Brain microvascular endothelial cell (primary cell): ENCODE measurements at places on chromosomes 5 and 9.

DNA sequence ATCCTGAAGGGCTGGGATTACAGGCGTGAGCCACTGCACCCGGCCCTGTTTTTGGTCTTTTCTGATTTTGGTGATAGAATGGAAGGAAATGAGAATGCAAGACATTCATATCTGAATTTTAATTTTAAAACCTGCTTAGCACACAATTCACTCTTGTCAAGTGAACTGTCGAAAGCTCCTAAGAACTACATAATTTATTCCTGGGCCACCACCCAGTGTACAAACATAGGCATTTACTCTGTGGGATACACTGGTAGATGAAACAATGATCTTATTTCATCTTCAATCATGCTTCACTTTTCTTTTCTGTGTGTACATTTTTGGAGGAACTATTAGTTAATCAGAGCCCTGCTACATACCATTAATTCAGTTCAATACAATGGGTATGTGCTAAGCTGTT lies 227.3 kb downstream of the EBF1 start:
- DNase-seq, result no peak

DNA sequence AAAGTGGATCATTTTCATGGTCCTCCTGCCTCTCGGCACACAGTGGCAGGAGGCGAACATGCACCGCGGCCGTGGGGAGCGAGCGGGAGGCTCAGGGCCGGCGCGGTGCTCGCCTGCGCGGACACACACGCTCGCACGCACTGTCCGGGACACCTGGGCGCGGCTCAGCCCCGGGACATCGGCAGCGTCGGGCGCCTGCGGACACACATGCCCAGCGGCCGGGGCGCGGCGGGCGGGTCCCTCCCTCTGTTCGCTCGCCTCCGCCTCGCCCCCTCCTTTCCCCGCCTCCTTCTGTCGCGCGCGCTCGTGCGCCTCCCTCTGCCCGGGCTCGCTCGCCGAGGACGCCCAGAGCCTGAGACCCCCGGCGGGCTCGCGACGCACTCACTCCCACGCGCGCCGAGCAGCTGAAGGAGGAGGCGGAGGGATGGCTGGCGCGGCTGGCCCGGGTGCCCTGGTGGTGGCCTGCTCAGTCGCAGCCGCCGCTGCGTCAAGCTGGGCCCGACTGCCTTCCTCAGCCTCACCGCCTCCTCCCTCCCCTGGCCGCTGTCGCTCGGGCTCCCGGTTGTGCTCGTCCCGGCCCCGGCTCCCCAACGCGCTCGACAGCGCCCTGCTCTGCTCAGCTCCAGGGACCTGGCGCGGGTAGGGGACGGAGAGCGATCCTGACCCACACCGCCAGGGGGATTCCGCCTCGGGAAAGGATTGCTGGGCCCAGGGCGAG lies at the start of gene FRMD3:
Gene FRMD3, minus strand, starts transcription at position 230 of the 718 bp plus-strand sequence. Its CDS starts 170 bp downstream, at position 60.
- peak; percentile 38 for DNase-seq

DNA sequence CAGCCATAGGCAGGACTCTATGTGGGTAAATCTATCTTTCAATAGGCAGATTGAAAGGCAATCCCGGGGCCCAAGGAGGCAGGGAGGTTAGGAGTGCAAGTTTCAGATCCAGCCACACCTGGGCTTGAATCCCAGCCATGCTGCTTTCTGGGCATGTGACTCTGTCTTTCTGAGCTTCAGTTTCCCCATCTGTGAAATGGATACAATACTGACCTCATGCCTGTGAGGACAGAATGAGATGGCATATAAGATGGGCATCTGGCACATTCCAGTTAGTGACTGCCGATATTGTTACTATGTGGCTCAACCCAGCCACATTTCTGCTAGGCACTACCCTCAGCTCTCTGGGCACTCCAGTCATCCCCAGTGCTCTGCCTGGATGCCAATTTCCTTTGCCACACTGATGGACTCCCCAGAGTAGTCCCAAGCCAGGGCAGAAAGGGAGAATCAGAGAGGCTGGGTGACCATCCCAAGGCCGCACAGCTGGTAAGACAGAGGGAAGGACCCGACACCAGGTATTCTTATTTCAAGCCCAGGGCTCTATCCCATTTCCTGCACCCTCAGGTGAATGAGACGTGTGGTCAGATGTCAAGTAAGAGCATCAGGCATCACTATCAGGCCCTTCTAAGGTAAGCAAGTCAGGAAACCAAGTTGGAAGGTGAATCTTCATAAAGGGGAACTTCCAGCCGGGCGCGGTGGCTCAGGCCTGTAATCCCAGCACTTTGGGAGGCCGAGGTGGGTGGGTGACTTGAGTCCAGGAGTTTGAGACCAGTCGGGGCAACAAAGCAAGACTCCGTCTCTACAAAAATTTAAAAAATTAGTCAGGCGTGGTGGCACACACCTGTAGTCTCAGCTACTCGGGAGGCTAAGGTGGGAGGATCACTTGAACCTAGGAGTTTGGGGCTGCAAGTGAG lies 38.7 kb downstream of the SH3PXD2B start:
- DNase-seq, result no peak

- no peak for DNase-seq
Observed at GRCh38 chr5:159640446-159640845, 275.8 kb upstream of the ADRA1B start.

GRCh38 chr5:95066048-95066447 lies 218.8 kb downstream of the MCTP1 start:
- DNase-seq, result no peak

GRCh38 chr5:6434731-6435130 lies 13.9 kb upstream of the UBE2QL1 start:
- DNase-seq, result no peak

DNA sequence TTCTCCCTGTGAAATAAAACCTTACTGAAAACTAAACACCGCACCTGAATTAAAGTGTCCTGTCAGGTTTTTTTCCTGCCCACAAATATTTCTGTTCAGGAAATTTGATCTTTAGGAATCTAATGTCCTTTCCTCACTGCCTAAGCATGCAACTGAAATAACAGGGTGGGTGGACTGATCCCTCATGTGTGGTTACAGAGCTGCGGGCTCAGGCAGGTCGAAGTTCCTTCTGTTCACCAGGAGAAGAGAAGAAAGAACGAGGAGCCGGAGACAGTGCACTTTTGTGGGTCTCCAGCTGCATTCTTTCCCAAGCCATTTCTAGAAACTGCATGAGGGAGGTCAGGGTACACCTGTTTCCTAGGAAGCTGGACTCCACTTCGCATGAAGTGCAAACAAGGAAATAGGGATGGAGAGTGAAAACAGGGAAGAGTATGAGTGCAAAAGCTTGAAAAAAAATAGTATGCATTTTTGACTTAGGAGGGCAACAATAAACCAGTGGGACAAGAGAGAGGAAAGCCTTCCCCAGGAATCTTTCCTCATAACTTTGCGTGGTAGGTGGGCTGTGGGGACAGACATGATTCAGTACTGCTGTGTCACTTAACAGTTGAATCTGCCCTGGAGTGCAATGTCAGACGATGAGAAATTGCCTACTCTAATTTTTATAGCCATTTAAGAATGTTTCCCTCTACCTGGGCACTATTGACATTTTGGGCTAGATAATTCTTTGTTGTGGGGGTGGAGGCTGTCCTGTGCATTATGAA lies 60.3 kb downstream of the GCNT1 start:
- peak; percentile 30 for DNase-seq

- peak; percentile 6 for DNase-seq
Observed at GRCh38 chr5:162209005-162209605, 141.5 kb downstream of the GABRG2 start.

- peak; percentile 84 for DNase-seq
Observed at GRCh38 chr5:59813761-59814536, 79.6 kb downstream of the PDE4D start.

DNA sequence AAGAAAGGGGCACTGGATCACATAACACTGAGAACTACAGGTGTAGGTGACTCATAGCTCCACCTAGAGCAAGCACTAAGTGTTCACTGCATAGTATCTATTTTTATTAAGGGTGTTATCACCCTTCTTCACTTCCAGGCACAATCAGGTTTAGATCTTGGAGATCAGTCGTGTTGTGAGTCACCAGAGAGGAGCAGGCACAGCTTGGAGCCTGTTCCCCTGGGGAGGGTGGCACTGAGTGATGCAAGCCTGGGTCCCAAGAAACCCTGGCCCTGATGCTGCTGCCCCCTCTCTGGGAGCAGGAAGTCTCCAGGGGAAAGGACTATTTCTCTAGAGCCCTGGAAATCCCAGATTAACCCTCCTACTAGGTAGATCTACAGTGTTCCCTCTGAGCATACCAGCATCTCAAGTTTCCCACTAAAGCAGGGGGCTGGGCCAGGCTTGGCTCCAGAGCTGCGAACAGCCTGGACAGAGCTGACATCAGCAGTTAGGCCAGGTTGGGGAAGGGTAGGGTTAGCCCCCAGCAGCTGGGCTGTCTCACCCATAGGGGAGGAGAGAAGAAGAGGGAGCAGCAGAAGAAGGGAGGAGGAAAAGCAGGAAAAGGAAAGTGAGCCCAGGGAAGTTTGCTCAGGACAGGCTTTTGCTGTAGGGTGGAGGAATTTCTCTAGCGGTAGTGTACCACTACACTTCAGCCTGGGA lies 28.1 kb upstream of the SPINK4 start:
- peak; percentile 18 for DNase-seq

GRCh38 chr9:26520141-26520540 lies 372.5 kb downstream of the CAAP1 start:
- DNase-seq, result no peak

DNA sequence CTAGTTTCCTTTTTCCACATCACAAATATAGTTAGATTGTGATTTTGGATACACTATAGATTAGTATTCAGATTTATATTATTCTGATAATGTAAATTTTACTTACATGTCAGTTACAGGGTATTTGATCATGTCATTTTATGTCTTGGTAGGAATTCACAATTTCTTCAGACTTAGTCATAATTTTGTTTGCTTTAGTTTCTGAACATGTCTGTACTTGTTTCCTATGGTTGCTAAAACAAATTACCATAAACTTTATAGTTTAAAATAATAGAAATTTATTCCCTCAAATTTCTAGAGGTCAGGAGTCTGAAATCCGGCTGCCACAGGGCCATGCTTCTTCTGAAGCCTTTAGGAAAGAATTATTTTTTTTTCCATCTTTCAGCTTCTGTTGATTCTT lies 1817.2 kb upstream of the CDH9 start:
- no peak for DNase-seq

- DNase-seq, result peak; percentile 18
Observed at GRCh38 chr9:131709771-131710431, 30.0 kb downstream of the RAPGEF1 start.

DNA sequence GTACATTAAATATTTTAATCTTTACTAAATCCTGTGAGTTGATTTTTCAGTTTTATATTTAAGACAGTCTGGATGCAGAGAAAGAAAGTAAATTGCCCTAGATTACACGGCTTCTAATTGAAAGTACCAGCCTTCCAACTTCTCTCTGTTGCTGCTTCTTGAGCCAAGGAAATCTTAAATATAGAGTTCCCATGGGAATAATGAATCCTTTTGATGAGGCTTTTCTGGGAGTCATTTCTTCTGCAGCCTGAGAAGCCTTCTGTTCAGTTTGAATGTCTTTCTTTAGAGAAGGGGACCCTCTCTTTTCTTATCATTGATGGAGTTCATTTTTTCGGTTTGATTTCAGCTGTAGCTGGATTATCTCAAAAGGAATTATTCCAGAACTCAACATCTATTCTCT lies 317.3 kb upstream of the PTPRD start:
- no peak for DNase-seq

DNA sequence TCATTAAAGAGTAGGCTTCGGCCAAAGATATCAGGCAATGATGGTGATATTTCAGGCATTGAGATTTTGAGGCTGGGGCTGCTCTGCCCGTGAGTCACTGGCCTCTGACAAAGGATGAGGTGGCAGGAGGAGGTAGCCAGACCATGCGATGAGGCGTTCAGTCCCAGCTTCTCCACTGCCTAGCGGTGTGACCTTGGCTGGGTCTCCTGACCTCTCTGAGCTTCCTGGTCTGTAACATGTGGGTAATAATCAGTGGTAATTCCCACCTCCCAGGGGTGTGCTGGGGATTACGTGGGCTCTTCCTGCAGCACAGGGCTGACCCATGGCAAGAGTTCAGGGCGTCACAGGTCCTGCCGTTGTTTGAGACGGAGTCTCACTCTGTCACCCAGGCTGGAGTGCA lies 73.2 kb upstream of the RAPGEF1 start:
- DNase-seq, result peak; percentile 31

- peak; percentile 62 for DNase-seq
Observed at GRCh38 chr9:26326563-26326962, 566.0 kb downstream of the CAAP1 start.

GRCh38 chr9:121298689-121299466 lies 30.9 kb downstream of the GSN start:
- no peak for DNase-seq

- no peak for DNase-seq
Observed at GRCh38 chr5:77492653-77493000, 511 bp upstream of the WDR41 start.

GRCh38 chr5:131545845-131546244 lies 89.2 kb downstream of the RAPGEF6 start:
- DNase-seq, result peak; percentile 58

- no peak for DNase-seq
Observed at GRCh38 chr5:178224403-178224802, 8.2 kb downstream of the PHYKPL start.

DNA sequence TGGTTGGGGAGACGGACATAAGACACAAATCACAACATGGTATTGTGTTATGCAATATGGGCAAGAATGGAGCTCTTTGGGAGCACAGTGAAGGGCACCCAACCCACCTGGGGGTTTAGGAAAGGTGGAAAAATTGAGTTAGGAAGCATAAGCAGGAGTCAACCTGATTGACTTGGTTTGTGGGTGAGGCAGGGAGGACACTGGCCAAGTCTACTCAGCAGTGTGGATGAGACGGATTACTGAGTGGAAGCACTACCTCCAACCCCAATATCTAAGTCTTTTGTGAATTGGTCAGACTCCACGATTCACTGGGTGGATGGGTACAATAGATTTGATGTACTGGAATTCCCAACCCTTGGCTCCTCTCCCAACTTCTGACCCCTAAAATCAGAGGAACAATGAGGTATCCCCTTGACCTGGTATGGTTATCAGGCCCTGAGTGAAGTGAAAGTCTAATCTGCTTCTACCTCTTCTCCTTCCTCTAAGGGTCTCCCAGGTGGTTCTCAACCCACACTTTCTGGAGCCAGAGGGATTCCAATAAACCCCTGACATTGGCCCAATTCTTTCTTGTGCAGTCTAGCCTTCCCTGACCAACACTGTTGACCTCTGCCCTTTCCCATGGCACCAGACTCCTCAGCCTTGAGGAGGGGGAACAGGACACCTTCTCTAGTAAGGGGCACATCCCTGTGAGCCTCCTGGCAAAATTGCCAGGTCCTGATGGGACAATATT lies 5.2 kb downstream of the EGR1 start:
- peak; percentile 80 for DNase-seq

DNA sequence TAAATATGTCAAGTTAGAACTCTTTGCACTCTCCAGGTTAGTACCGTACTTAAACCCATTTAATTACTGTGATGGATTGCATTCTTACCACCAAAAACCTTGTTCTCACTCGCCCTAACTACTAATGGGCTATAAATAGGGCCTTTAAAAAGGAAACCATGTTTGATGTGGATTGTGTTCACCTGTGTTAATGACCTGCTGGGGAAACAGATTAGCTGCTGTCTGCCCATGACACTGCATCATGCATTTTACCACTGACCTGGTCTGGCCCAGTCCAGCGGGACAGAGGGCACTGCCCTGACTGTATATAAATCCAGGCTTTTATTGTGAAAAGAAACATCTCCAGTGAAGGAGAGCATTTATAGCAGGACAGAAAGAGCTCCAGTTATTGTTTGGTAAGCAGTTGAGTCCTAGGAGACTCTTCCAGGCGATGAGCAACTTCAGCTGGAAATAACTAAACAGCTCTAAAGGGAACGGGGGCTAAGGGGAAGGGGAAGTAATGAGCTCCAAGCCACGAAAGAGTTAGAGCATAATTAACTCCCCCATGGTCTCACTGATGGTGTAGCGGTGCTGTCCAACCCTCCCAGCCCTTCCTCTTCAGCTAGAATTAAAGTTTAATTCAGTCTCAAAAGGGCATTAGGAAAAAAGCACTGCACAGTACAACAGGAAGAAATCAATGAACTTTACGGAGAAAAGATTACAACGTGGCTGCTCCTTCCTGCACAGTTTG lies 303.1 kb downstream of the ENC1 start:
- DNase-seq, result no peak
